ENCODE measurements at places on chromosomes 2 and 18.

DNA sequence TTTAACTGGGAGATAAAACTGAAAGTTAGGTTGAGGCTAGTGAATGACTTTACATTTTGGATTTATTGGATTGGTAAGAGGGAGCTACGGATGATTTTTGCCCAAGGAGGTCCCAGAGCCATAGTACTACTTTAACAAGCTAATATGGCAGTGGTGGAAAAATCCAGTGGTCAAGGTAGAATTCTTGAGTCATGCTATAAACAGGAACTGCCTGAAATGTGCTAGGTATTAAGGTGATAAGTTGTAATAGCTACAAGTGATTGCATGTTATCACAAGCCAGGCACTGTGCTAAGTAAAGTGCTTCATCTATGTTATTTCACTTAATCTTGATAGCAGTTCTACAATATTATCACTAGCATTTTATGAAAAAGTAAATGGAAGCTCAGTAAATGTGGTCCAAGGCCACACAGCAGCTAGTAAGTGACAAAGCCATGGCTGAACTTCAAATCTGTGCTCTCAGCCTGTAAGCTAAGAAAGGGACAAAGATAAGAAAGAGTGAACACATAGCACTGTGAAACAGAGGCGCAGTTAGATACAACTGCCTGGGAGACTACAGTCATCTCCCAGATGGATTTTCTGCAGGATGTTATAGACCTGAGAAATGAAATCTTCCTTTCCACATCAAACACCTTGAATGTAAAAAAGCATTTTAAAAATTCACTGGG lies 469.6 kb downstream of the TGIF1 start:
- no peak for DNase-seq

- no peak for DNase-seq
Observed at GRCh38 chr18:62128157-62128556, 58.7 kb downstream of the PIGN start.

DNA sequence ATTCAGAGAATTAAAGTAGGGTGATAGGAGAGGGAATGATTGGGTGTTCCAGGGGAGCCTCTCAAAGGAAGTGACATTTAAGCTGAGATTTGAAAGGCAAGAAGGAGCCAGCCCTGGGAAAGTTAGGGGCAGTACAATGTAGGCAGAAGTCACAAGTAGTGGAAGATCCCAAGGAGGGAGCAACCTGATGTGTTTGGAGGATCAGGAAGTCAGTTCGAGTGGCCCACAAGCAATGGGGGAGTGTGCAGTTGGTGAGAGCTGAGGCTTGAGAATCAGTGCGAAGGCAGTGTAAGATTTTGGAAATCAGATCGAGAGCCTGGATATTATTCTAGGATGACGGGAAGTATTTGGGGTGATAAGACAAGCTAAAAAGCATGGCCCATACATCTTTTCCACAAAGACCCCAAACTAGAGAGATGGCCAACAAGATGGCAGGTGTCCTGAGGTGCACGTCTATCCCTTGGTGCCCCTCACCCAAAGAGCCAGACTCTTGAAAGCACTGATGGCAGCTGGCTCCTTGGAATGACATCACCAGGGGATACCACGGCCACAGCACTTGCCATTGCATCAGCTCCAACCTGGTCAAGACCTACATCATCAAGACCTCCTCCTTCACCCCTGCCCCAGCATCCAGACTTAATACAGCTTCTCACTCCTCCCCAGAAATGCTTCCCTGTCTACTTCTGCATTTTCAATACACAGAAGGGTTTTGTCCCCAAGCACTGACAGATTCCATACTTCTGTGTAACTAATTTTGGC lies 127.3 kb downstream of the BCL2 start:
- DNase-seq = no peak

DNA sequence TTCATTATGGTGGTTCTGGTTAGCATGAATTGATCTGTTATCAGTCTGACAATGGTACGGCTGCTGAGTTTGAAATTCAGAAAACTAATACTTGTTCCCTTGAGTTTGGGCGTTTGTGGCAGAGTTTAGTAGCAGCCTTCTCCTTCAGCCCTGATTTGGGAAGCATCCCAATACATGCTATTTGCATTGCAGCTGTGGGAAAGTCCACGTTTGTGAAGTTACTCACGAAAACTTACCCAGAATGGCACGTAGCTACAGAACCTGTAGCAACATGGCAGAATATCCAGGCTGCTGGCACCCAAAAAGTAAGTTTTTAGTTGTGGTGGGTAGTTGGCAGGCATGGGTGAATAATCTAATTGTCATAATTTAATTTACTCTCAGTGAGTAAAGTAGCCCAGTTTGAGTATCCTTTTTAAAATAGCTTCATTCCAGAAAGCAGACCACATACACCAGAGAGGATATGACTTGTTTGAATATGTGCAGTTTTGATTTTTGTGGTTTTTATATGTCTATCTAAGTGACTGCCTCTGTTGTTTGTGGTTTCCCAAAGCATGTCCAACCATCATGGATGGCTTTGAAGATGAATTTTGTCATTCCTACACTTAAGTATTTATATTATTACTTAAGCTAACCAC lies 12.2 kb downstream of the DGUOK start:
- no peak for DNase-seq

GRCh38 chr2:181407171-181407570 lies 50.0 kb upstream of the ITGA4 start:
- no peak for DNase-seq

GRCh38 chr18:3605486-3605952 lies 155.5 kb downstream of the TGIF1 start:
- DNase-seq = no peak

- DNase-seq = no peak
Observed at GRCh38 chr2:239455436-239456203, 54.8 kb upstream of the HDAC4 start.

All from stimulated activated naive B cell treated with anti-CD40 and anti-IgM and Interleukin-4, amounts not matched to agents 10 μg/mL and 1 μg/mL and 100 μg/mL, for 72 hours (primary cell).